Neural progenitor cell (in vitro differentiated cells): ENCODE measurements at places on chromosomes 6 and 20.

GRCh38 chr6:20943040-20943627, 408.9 kb downstream of the CDKAL1 start:
- DNase-seq: no peak

DNA sequence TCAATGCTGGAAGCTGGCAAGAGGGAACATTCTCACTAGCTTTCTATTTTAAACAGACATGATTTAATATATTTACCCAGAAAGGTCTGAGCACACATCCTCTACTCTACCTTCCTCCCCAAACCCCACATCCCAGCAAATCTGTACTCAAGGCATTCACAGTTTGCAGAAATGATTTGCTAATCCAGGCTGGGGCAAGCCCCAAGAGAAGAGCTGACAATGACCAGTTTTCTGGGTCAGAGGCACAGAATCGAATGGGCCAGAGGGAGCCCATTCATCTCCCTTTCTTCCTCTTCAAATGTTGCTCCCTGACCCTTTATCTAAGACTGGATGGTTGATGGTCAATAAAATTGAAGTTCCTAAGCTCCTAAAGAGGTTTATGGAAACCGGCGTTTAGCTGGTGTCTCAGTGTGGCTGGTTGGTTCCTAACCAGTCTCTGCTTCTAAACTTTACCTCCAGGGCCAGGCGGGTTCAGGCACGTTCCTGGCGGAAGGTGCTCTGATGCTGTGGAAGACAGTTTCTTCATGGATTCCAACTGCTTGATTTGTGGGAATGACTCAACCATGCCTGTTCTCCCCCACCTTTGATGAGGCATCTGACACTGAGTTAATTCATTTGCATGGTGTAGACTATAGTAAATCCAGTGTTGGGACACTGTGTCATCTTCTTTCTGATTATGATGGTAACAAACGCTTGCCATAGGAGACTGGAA, 96.4 kb upstream of the IYD start:
- no peak for DNase-seq

DNA sequence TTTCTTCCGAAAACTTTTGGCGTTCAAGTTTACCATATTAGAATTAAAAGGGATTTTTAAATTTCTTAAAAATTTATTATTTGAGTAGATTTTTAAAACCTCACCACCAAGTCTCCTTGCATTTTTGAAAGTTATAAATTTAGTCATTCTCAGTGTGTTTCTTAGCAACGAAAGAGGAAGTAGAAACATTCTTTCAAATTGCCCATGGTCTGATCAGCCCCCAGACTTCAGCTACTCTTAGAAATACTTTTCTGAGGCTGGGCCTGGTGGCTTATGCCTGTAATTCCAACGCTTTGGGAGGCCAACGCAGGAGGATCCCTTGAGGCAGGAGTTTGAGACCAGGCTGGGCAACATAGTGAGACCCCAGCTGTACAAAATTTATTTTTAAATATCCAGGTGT, 15.1 kb upstream of the RTF2 start:
- no peak for DNase-seq

- DNase-seq: no peak
These were observed 148.5 kb downstream of the PHACTR3 start for GRCh38 chr20:59752704-59753460.

- DNase-seq: no peak
These were observed 163.4 kb upstream of the BMP5 start for GRCh38 chr6:56038764-56039163.

GRCh38 chr6:50889935-50890334, 71.3 kb downstream of the TFAP2B start:
- peak; percentile 14 for DNase-seq
